ENCODE measurements at places on chromosomes 7 and 10.
A peak's percentile ranks its signal among the peaks of the same experiment; 100 is the strongest.

DNA sequence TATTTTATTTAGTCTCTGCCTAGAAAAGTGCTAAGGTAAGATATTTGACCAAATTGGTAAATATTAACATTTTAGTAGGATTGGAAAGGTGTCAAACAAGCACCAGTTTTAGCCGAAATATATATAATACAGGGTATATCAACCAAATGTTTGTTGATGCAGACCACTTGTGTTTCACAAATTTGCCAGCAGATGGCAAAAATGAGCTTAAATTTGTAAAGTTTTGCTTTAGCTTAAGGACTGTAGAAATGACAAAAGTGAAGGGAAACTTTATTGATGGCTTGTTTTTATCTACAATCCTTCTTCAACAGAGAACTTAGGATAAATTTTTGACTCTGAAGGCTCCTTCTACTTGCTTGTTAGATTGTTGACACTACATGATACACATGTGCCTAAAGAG, 4.8 kb upstream of the POLR1F start:
- peak; percentile 9 for DNase-seq

DNA sequence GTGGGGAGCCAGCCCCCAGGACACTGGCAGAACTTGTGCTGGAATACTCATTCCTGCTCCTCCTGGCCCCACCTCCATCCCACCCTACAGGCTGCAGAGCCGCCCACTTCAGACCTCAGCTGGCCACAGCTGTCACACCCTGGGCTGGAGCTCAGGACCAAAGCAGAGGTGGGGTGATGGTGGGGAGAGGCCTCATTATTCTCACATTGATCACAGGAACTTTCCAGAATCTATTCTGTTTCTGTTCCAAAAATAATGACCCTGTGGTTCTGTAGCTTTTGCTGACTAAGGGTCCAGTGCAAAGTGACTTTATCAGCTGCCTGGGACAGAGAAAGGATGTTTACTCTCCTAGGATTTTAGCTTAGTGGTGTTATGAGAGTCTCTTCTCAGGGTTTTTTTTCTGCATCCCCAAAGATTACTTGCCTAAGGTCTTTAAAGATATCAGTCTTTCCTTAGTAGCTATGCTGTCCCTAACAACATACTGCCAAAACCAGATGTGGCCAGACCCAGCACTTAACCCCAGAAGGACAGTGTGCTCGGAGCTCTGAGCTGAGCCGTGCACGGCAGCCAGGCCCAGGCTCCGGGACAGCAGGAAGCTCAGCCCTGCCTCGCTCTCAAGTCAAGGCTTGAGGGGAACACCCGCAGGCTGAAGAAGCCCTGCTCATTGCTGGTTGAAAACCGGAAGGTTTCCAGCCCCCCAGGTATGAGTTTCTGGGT, 223.3 kb downstream of the MLLT10 start:
- DNase-seq: no peak

DNA sequence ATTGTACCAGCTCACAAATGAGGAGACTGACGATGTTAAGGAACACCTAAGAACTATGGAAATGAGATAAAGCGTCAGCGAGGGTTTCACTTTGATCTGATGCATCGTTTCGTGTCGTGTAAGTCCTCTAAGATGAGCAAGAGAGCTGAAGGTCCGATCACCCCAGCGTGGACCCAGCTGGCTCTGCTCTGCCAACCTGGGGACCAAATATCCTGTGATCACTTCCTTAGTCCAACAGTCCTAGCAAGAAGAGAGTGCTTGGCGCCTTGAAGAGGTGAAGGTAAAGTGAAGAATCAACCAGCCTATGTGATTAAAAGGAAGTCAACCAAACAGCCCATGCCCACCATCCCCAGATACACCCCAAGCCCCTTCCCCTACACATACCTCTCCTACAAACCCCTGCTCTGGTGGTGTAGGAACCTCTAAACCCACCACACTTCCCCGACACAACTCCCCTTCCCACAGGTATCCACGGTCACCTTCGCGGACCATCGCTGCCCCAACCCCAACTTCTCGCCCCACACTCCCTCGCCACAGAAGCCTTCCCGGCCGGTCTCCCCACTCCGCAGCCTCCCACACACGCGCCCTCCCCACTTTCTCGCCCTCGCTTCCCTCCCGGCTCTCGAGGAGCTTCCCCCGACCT, 722 bp downstream of the UPF2 start:
- DNase-seq: no peak

DNA sequence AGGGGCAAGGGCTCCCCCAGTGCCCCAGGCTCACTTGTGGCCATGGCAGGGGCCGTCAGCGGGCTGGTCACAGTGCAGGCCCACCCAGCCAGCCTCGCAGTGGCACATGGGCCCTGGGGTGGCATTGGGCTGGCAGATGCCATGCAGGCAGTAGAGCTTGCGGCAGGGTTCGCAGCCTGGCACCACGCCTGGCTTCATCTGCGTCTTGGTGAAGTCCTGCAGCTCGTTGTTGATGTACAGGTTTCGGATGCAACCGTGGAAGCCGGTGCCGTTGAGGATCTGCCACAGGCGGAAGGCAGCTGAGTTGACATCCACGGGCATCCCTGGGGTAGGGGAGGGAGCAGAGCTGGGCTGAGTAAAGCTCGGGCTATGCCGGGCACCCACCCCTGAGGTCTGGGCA, 170.6 kb downstream of the LCOR start:
- DNase-seq: no peak
